Stimulated activated CD4-positive, alpha-beta T cell treated with anti-CD3 and anti-CD28 coated beads, TNF-alpha, amount 100 ng/mL, for 1 hour (primary cell): ENCODE measurements at places on chromosomes 3 and 15.

GRCh38 chr3:54773271-54773670, 154.6 kb downstream of the LRTM1 start:
- DNase-seq, result no peak

- DNase-seq, result no peak
Measured at GRCh38 chr15:33104212-33104611, 90.3 kb downstream of the FMN1 start.

GRCh38 chr3:81451611-81452010, 309.8 kb downstream of the GBE1 start:
- DNase-seq, result no peak

GRCh38 chr3:72223116-72223515, 438.2 kb upstream of the PROK2 start:
- DNase-seq, result no peak
